ENCODE measurements at places on chromosomes 6 and 20.

DNA sequence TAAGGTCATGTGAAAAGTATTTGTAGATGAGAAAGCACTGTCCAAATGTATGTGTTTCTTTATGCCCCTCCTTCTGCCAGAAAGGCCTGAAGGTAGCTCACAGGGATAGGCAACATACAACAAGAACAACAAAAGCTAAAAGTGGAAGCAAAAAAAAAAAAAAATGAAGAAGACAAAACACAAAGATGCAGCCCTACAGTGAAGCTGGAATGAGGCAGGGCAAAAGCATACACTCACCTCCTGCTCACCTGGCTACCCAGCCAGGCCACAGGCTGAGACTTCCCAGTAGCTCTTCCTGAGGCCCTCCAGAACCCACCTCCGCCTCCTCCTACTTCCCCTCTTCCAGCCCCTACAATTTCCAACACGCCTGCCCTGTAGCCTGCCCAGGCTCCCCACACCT, 2.4 kb downstream of the UNC5CL start:
- DNase-seq, result no peak

GRCh38 chr6:32796848-32797776, 19.7 kb downstream of the HLA-DOB start:
- DNase-seq, result no peak

GRCh38 chr6:111105578-111105977, 18.3 kb downstream of the SLC16A10 start:
- DNase-seq, result no peak

GRCh38 chr20:6418732-6419131, 295.9 kb upstream of the FERMT1 start:
- no peak for DNase-seq

DNA sequence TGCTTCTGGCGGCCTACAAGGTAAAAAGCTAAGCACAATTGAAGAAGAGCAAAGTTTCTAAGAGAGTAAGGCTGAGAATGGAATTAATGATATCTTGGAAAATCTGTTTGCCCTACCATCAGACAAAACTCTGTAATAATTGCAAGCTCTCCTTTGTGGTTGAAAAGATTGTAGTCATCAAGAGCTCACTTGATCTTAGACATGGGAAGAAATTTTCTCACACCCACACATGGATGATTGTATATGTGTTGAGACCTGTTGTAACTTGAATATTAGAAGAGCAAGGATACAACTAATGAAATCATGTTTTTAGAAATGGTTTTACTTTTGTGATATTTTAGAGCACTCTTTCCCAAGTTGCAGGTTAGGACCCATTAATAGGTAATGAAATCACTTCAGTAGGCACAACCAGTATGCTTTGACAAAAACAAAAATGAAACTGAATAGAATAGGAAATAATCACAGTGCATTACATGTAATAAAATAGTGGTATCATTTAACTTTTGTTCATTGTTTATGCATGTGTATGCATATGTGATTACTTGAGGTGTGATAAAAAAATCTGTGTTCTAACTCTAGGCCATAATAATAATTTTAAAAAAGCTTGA, 14.0 kb downstream of the DCBLD1 start:
- no peak for DNase-seq

GRCh38 chr20:48901326-48901725, 20.2 kb upstream of the ARFGEF2 start:
- no peak for DNase-seq

- DNase-seq, result no peak
Measured at GRCh38 chr6:27031302-27031701, 216.2 kb upstream of the PRSS16 start.

GRCh38 chr20:40808936-40809335, 119.9 kb upstream of the MAFB start:
- DNase-seq, result no peak

DNA sequence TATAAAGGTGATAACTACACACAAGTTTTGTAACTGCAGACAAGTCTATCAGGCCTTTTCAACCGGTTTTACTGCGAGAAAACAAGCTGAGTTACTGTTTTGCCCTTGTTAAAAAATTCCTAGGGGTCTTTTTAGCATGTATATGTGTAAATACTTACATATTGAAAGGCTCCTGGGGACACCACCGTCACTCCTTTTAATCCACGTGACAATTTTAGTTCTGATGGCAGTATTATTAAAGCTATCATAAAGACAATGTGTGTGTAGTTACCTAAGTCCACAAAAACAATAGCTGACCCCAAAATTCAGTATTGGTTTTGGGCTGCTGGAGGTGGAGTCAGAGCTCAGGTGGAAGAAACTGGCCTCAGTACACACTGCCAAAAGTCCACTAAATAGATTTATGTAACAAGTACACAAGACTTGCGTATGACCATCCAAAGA, 41.3 kb upstream of the HFE start:
- no peak for DNase-seq

GRCh38 chr6:150380256-150380655, 11.4 kb downstream of the IYD start:
- DNase-seq, result no peak

DNA sequence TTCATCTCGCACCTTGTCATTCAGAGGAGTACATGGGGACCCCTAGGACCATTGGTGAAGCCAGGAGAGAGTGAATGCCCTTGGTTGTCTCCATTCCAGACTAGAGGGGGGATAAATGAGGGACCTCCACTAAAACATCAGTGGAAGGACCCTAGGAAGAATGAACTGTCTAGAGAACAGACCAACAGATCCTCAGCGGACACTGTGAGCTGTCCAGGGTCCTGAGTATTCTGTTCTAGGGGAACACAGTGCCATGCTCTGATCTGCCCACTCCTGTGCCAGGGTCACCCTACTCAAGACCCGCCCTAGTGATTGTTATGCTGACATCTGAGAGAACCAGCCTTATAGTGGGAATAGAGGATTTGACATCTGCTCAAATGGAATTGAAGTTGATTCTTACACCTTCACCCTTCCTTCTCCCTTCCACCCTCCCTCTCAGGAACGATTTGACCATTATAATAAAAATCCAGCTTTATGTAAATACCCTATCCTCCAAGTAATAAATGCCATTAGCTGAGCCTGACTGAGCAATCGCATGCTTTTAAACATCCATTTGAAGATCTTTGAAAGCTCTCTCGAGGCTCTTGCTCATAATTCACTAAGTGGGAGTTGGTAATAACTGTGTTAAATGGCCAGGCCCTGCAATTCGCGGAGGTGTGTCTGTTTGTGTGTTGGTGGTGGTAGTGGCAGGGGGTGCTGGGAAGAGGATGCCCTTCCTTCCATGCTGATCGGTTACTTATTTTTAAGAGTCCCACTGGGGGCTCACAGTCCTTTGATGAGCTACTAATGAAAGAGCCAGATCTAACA, 43.6 kb upstream of the SLC32A1 start:
- DNase-seq, result no peak

DNA sequence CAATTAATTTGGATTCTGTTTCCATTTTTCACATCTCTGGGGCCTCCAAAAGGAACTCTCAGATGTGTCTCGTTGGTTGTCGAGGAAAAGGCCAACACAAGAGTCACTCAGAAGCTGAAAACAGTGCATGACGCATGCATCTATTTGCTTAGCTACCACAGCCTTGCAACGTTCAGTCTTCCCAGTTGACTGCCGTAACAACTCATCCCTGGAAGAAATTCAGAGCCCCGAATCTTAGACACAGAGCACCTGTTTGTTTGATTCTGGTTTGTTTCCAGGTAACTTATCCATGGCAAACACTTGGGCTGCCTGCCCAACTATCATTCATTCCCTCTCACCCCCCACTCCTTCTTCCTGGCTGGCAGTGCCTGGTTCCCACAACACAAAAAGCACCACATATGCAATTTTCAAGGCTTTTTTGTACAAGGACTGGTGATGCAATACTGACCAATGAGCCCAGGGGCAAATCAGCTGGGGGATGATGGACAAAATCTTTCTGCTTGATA, 60.5 kb downstream of the ZMYND8 start:
- no peak for DNase-seq

DNA sequence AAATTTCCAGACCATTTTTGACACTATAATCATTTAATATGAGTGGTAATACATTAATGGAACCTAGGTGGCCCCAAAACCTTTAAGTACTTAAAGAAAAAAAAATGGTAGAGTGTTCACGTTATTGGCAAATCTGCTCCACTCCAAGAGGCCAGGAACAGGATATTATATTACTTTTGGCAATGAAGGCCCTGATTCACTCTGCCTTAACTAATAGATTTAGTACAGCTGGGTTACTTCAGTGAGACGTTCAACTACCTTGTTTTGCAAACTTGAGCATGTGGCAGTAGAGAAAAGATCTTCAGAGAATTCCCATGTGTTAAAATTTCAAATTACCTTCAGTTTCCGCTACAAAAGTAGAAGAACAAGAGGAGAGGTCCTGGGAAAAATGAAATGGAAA, 12.8 kb downstream of the ADNP start:
- DNase-seq, result no peak

DNA sequence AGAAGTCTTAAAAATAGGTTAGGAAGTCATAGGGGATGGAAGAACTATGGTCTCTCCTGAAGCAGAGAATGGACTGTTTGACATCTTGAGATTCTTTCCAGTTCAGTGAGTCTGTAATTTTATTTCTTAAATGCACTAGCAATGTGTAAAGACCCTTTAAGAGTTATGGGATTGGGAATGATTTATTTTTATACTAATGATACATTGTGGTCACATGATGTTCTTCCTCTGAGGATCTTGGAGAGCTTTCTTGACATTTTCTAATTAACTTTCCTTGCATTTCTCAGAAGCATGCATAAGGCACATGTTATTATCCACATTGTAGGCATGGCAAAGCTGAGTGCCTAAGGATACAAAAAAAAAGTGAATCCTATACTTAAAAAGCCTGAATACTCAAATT, 507.6 kb upstream of the NRSN1 start:
- DNase-seq, result no peak

- no peak for DNase-seq
Measured at GRCh38 chr6:14434916-14435690, 317.5 kb downstream of the CD83 start.

GRCh38 chr6:164690241-164690640, 619.2 kb downstream of the C6orf118 start:
- DNase-seq, result no peak

Measured in AG09319 (cell line).